Skin of body (tissue), 3 donors: ENCODE measurements at places on chromosomes 5 and 9. TPM values are rescaled to one million over a fixed set of nuclear protein-coding genes. Genes with fewer than 3 reads are reported as not detected.
A peak's percentile ranks its signal among the peaks of the same experiment; 100 is the strongest.

Gene CTXN3
- total RNA-seq: not detected

Gene CD74
- total RNA-seq: 194 TPM

Gene FAM153A
- 0.20 TPM for total RNA-seq

Gene MUSK
- 1.1 TPM for total RNA-seq

GRCh38 chr5:133990396-133990795 is 14.4 kb downstream of the VDAC1 start:
- no peak for DNase-seq

- DNase-seq: no peak
Measured at GRCh38 chr9:95090871-95091577, 226.5 kb downstream of the FANCC start.

DNA sequence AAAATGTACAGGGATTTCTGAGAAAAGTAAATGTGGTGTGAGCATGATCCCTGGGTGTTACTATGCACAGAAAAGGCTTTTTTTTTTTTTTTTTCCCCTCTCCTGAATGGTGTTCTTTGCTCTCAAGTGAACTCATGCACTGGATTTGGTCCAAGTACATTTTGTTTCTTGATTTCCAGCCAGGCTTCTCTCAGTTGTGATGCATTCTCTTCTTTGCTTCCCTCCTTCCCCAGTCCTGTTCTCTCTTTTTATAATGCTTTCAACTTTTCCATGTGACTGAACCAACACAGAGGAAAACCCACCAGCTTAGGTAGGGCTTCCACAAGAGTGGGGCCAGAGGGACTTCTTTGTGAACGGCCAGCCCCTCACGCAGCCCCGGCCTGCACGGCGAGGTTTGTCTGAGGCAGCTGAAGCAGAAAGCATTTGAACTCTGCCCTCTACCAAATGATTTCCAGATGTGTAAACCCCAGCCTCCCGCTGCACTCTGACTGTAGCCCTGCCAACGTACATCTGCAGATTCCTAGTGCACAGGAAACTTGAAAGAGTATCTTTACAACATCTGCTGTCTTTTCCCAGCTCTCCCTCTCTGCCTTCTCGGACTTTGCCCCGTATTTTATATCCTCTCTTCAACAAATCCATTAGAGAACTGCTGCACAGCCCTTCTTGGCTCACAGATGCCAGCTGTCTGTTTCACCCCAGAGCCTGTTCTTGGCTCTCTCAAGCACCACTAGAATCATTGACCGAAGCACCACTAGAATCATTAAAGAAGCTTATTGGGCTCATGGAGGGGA is 71.8 kb upstream of the CD180 start:
- peak; percentile 99 for DNase-seq

- peak; percentile 78 for DNase-seq
Measured at GRCh38 chr5:28328681-28329080, 1290.3 kb upstream of the CDH9 start.

GRCh38 chr9:90961375-90961774 is 159.8 kb downstream of the SYK start:
- no peak for DNase-seq

DNA sequence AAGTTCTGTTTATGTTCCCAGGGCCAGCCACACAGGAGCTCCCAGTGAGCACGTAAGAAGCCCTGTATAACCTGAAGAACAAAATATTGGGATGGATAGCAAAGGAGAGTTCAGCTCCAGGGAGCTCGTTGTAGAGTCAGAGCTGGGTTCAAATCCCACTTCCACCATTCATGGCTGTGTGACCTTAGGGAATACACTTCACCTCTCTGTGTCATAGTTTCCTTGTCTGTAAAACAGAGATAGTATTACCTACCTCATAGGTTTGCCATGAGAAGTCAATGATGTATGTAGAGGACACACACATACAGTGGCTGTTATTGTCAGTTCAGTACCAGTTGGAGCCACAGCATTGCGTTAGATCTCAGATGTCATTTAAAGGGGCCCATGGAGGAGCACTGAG is 67.4 kb downstream of the MACROH2A1 start:
- DNase-seq: no peak

GRCh38 chr9:21114311-21114710 is 27.3 kb downstream of the IFNW1 start:
- DNase-seq: no peak

DNA sequence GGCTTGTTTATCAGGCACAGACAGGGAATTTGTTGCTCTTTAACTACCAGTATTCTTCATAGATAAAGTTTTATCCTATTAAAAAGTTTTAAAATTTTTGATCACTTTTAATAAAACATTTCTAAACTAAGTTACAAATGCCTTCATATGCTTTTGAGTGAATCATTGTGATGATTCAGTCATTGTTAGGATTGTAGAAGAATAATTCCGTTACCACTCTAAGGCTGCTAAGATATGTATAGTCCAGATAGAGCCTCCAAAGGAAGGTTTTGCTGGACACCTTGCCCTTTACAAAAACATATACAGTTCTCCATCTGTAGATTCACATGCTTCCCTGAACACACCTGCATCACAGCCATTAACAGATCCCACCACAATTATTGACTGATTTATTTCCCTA is 233.7 kb downstream of the SPOCK1 start:
- no peak for DNase-seq

DNA sequence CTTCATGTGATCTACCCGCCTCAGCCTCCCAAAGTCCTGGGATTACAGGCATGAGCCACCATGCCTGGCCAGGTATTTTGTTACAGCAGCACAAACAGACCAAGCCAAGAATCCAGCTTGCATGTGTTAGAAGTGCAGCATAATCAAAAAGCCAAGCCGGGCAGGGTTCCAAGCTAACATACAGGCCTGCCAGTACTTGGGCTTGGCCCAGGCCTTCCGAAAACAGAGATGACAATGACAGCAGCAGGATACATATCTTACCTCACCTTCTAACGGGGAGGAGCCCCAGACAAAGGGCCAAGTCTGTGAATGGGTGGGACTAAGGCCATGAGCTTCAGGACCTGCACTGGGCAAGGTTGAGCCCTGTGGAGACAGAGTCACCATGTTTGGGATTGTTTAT is 91.4 kb upstream of the ZNF462 start:
- no peak for DNase-seq

DNA sequence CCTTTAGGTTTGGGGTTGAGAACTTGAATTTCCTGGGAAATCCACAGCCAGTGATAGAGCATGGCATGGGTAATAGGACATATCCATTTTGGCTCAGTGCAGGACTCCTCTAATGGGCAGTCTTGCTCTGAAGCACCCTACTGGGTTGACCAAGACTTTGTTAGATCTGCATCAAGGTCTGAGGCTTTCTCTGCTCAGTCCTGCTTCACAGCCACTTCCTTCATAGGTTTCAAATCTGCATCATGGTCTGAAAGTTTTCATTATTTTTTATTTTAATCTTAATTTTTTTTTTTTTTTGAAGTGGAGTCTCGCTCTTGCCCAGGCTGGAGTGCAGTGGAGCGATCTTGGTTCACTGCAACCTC is 36.5 kb downstream of the KIF2A start:
- no peak for DNase-seq
